Activated T-cell treated with anti-CD3 and anti-CD28 coated beads, Interleukin-2, amount 50 U/mL, for 4 hours (primary cell): ENCODE measurements at places on chromosomes 13 and 19.

GRCh38 chr19:43784981-43785808, 4.4 kb upstream of the KCNN4 start:
- DNase-seq: peak; percentile 27

GRCh38 chr19:7197760-7198696, 96.2 kb downstream of the INSR start:
- peak; percentile 84 for DNase-seq

DNA sequence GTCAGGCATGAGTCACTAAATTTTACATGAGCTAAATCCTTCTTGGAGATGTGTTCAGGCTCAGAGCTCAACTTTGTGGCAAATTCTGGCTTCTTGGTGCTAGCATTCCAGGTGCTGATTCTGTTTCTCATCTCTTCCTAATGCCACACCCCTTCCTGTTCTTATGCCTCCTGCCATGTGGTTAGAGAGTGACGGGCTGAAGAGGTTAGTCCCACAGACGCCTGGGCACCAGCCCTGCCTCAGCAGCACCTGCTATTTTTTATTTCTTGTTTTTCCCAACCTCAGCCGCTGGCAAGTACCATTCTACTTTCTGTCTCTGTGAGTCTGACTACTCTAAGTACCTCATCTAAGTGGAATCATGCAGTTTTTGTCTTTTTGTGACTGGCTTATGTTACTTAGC, 329.5 kb downstream of the KCNRG start:
- DNase-seq: no peak

- no peak for DNase-seq
Observed at GRCh38 chr13:113403255-113404104, 39.5 kb upstream of the GRTP1 start.

DNA sequence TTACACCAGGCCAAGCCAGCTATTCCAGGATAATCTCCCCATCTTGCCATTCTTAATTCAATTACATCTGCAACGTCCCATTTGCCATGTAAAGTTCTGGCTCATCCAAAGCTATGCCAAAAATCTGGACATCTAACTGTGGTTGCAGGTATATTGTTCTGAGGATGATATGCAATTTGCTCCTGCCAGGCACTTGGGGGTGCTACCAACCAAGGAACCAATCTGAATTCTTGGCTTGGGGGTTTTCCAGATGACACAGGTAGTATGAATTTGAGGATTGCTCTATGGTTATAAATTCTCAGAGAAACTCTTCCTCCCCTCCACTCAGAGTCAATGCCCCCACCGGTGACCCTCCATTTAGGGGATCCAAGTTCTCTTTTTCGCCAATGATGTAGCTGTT, 33.0 kb downstream of the CRYL1 start:
- DNase-seq: peak; percentile 28

DNA sequence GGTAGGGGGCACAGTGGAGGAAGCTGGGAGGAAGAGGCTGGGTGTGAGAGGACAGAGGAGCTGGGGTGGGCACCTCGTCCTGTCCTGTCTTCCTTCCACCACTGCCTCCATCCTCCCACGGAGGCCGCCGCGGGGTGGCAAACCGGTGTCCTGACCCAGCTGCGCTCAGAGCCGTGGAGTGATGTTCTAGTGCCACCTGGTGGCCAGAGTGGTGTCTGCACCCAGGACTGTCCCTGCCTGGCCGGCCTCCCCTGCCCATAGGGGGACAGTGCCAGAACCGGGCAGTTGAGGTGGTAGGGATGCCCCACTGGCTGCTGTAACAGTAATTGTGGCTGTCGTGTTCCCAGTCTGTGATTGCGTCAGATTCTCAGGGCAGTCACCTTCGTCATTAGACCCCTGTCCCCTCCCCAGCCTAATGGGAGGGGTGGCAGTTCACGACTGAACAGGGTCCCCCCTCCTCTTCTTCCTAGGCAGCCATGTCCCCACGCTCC, 11.1 kb upstream of the ARRDC2 start:
- DNase-seq: peak; percentile 87

GRCh38 chr19:34409189-34410164, 5.3 kb downstream of the PDCD2L start:
- DNase-seq: no peak

DNA sequence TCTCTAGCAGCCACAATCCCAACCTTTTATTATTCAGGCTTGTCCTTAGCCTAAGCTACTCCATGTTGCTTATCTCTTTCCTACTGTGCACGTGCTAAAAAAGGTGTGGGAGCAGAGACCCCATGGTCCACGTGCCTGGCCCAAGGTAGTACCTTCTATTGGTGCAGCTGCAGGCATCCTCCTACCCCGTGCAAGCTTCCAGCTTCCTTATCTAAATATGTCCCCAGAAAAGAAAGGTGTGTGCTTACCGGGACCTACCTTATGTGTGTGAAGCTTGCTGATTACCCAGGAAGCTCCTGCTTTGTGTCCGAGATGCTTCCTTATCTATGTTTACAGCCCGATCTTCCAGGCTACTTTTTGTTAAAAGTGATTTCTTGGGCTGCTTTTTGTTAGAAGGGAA, 2382.4 kb downstream of the PCDH9 start:
- DNase-seq: no peak

DNA sequence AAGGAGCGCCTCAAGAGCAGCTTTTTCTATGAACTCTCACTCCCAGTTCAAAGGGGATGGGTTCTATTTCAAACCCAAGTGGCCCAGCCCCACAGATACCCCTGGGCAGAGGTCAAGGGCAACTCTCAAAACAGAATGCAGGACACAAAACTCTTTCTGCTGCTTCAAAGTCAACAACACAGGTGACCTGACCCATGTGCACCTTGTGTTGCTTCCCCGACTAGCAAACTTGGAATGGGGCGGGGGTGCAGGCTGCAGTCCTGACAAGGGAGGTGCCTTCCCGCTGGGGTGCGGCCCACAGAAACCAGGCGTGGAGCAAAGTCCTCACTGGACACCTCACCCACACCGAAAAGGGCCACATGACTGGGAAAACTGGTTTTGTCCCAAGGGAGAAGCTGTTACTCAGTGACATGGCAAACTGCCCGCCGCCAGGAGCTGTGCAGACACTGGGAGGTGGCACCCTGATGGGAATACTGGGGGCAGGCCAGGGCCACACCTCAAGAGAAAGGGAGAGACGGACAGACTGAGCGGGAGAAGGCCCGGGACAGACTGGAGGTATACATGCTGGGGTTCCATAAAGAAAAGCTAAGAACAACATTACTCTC, 17.4 kb downstream of the ZC3H4 start:
- no peak for DNase-seq

DNA sequence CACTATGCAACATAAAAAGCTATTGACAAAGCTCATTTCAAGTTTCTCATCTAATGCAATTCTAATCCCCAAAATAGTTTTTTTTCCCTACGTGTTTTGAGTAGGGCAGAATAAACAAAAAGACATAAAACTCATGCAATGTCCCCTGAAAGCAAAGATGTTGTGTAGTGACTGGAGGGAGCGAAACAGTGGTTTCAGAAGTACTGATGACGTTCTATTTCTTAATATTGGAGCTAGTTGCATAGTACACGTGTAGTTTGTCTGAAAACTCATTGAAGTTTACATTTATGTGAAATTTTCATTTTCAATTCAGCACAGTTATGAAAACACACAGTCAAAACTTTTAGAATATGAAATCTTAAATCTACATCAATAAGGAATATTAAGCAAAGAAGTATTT, 31.6 kb downstream of the USP12 start:
- no peak for DNase-seq

- no peak for DNase-seq
Observed at GRCh38 chr13:93771782-93772181, 545.2 kb downstream of the GPC6 start.

- no peak for DNase-seq
Observed at GRCh38 chr19:35741203-35741515, 1.1 kb downstream of the IGFLR1 start.

GRCh38 chr19:6660930-6661329, 9.0 kb downstream of the TNFSF14 start:
- DNase-seq: no peak

DNA sequence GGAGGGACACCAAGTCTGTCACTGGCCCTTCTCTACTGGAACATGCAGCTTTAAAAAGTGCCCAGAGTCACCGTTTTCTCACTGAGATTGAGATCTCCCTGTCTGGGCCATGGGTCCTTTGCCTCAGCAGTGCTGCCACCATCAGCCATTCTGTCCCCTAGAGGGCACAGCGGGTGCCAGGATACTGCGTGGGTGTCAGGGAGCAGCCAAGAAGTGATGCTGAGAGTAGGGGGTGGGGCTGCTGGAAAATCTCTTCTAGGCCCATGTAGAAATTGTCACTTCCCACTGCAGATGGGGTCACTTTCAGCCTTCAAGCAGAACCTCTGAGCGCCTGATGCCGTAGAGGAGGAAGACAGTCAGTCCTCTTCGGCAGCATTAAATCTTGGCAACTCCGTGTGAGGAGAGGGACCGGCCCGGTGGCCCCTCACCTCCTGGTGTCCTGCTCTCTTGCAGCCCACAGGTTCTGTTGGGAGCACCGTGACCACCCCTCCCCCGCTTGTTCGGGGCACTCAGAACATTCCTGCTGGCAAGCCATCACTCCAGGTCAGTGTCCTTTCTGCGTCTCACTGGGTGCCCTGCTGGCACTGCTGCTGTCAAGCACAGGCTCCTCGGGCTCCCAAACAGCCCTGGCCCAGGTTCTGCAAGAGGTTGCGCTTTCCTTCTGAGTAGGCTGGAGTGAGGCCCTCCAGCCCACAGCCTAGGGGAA, 21.4 kb downstream of the TSSK6 start:
- no peak for DNase-seq

DNA sequence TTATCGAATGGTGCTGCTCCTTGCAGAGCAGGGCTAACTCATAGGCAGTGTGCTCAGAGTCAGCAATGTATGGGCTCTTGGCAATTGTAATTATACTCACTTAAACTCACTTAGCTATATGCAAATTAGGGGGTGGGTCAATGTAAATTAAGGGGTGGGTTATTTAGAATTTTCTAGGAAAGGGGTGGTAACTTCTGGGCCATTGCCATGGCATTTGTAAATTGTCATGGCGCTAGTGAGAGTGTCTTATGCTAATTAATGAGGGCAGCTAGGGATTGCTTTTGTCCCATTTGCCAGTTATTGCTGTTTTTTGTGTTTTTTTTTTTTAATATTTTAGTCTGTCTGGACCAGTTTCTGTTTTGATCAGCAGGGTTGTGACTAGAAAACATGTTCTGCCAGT, 68.4 kb downstream of the DIAPH3 start:
- DNase-seq: no peak

GRCh38 chr19:13502231-13502630, 4.0 kb downstream of the CACNA1A start:
- no peak for DNase-seq

- no peak for DNase-seq
Observed at GRCh38 chr19:12886651-12886968, 391 bp downstream of the KLF1 start.

DNA sequence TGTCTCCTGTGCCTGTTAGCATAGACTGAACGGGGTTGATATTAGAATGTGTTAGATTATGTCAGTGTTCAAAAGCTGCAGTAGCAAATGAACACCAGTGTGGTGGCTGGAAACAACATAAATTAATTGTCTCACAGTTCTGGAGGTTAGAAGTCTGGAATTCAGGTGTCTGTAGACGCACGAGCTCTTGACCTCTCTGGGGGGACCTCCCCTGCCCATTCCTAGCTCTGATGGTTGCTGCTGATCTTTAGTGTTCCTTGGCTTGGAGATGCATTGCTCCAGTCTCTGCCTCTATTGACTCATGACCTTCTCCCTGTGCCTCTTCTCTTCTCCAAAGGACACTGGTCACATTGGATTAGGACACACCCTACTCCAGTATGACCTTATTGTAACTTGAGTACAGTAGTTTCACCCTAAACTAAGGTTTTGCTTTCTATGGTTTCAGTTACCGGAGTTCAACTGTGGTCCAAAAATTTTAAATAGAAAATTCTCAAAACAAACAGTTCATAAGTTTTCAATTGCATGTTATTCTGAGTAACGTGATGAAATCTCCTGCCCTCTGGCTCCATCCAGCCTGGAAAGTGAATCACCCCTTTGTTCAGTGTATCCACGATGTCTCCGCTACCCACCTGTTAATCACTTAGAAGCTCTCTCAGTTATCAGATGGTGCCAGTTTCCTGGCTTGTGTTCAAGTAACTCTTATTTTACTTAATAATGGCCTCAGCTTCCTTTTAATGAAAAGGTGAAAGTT, 273.2 kb downstream of the MYO16 start:
- no peak for DNase-seq

GRCh38 chr13:91778123-91778522, 379.7 kb downstream of the GPC5 start:
- DNase-seq: no peak

- no peak for DNase-seq
Observed at GRCh38 chr19:35860818-35861639, 4.3 kb downstream of the KIRREL2 start.

- DNase-seq: no peak
Observed at GRCh38 chr19:3879656-3880055, 829 bp upstream of the ATCAY start.

- peak; percentile 28 for DNase-seq
Observed at GRCh38 chr19:6362351-6362801, 1.0 kb downstream of the CLPP start.

DNA sequence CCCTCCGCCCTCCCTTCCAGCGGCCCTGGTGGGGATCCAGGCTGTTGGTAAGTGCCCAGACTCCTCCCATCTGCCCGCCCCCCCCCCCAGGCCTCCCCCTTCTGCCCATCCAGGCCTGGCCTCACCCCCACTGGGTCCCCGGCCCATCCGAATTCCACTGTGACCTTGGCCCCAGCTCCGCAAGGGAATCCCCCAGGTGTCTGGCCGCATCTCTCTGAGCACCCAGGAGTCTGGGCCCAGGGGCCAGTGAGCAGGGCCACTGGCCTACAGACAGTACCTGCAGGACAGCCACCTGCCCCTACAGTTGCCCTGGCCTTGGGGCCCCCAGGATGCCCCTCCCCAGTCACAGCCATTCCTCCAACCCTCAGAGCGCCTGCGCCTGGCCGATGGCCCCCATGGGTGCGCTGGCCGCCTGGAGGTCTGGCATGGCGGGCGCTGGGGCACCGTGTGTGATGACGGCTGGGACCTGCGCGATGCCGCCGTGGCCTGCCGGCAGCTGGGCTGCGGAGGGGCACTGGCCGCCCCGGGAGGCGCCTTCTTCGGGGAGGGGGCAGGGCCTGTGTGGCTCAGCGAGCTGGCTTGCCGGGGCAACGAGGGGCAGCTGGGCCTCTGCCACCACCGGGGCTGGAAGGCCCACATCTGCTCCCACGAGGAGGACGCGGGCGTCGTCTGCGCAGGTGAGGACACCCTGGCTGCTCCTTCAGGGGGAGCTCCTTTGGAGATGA, 912 bp downstream of the SSC5D start:
- DNase-seq: no peak

- DNase-seq: no peak
Observed at GRCh38 chr13:105336706-105337576, 1198.5 kb downstream of the EFNB2 start.

GRCh38 chr13:79407349-79407979, 1.4 kb upstream of the RBM26 start:
- no peak for DNase-seq

DNA sequence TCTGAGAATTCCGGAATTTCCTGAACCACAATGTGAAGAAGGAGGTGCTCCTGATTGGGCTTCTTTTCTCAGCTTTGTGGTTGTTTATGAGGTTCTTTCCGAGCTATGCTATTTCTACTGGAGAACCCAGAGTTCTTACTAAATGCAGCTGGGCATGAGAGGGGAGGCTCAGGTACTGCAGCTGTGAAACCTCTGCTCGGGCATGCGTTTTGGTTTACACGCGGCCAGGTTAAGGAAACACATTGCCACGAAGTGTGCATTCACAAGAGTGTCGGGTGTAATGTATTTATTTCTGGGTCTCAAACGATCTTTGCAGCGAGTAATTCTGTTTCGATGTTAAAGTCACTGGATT, 661 bp upstream of the MIR17HG start:
- peak; percentile 46 for DNase-seq
